ENCODE measurements at places on chromosomes 13 and 19.

GRCh38 chr13:21383090-21383489 is 76.0 kb downstream of the ZDHHC20 start:
- DNase-seq, result no peak

DNA sequence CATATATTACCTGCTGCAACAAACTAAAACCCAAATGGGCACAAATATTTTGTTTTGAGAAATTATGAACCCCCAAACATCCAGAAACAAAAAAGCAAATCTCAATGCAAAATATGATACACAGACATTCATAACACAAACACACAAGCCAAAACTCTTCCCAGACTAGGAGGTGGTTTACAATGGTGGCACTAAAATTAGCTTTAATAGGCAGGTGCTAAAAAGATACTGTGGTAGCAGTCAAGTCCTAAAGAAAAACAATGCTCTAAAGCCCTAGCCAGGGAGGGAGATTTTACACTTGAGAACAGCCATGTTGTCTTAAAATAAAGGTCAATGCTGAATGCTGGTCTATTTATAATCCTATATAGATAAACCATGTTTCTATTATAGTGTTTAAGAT is 65.0 kb downstream of the DOCK9 start:
- no peak for DNase-seq

- no peak for DNase-seq
Observed at GRCh38 chr19:20273951-20274570, 107.0 kb downstream of the ZNF486 start.

DNA sequence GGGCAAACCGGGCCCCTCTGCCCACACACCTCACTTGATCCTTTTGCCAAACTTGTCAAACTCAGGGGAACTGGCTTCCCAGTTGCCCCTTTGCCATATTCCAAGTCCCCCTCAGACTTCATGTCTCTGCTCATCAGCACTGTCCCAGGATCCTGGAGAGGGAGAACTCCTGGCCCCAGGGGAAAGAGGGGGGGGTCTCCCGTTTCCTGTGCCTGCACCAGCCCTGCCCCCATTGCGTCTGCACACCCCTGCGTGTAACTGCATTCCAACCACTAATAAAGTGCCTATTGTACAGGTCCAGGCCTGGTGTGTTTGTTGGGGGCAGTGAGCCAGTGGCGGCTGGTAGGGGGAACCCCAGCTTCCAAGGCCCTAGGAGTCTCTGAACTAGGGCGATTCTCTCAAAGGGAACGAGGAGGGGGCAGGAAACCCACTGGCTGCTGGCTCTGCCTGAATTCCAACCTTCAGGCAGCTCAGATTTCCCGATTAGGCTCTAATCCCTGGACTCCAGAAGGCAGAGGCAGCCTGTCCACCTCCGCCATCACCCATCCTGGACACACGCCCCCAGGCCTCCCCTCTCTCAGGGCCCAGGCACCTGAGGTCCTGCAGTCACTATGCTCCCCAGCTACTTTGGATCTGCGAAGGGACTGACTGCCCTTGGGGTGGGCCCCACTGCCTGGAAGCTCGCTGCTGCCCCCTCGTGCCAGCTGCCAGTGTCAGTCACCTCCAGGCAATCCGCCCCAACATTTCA is 9.7 kb upstream of the ILF3 start:
- peak; percentile 82 for DNase-seq

DNA sequence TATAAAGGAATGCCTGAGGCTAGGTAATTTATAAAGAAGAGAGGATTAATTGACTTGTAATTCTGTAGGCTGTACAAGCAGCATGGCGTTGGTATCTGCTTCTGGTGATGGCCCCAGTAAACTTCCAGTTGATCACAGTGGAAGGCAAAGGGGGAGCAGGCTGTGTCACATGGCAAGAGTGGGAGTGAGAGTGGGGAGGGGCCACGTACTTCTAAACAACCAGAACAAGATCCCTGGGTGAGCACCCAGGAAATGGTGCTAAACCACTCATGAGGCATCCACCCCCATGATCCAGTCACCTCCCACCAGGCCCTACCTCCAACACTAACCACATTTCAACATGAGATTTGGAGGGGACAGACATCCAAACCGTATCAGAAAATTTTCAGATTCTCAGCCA is 3.0 kb upstream of the RNF113B start:
- DNase-seq, result no peak

GRCh38 chr13:110150384-110151101 is 156.4 kb downstream of the COL4A1 start:
- no peak for DNase-seq

GRCh38 chr19:8412783-8413628 is at the start of gene MARCHF2:
Gene MARCHF2, plus strand, starts transcription at chr19:8413305. Its CDS starts 8,536 bp downstream, at chr19:8421841.
- peak; percentile 90 for DNase-seq

DNA sequence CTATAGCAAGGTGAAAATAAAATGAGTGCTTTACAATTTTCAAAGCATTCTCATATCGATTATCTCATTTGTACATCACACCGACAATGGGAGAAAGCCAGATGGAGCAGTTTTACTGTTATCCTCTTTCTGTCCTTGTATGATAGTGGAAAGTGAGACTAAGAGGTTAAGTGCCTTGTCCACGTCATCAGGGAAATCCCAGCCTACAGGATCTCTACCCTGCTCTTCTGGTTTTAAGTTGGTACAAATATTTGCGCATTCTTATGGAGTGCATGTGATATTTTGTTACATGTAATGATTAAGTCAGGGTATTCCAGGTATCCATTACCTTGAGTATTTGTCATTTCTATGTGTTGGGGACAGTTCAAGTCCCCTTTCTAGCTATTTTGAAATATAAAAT is 12.4 kb upstream of the ENOX1 start:
- DNase-seq, result no peak

- no peak for DNase-seq
Observed at GRCh38 chr13:111336666-111337065, 16.2 kb downstream of the TEX29 start.

GRCh38 chr13:112333756-112334543 is 42.2 kb upstream of the SPACA7 start:
- no peak for DNase-seq

GRCh38 chr19:12208221-12208620 is 45.3 kb downstream of the ZNF136 start:
- DNase-seq, result no peak

DNA sequence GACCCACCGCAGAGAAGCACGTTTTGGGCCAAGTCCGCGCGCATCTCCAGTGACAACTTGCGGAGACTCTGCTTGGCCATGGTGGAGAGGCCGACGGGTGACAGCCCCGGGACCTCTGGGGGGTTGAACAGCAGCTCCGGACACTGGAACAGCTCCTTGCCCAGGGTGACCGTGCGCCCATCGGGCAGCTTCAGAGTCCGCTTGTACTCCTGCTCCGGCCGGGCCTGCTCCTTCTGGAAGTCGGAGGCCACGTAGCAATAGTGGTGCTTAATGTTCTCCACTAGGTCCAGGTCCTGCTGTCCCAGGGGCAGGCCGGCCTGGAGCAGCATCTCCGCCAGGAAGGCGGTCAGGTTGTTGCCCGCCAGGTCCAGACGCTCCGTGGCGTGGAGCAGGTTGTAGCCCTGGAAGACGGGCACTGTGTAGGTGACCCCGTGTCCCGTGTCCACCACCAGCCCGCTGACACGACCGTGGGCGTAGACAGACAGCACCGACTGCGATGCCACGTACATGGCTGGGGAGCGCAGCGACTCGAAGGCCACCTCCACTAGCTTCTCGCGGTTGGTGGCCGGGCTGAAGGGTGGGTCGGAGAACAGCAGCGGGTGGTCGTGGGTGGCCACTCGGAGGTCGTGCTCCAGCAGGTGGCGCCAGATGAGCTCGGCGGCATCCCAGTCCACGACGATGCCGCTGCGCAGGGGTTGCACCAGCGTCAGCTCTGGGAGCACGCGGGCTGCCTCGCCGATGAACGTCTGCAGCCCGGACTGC is 743 bp downstream of the ACTL9 start:
- no peak for DNase-seq

DNA sequence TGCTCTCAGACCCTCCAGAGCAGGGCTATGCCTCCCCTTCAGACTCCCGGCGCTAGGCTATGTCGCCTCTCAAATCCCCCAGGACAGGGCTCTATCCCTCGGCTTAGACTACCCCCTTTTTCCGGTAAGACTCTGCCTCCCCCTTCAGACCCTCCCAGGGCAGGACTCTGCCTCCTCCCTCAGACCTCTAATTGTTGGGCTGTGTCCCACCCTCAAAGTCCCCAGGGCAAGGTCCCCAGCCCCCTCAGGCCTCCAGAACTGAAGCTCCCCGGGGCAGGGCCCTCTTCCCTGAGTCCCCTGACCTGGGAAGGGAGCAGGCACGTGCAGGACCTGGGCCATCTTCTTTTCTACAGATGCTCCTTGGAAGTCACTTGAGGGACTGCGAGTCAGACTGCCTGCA is 3.2 kb downstream of the KANK2 start:
- DNase-seq, result no peak

- DNase-seq, result peak; percentile 94
Observed at GRCh38 chr19:17260842-17261325, 3.7 kb downstream of the USHBP1 start.

- DNase-seq, result peak; percentile 69
Observed at GRCh38 chr19:49106648-49107135, 7.5 kb upstream of the LIN7B start.

GRCh38 chr19:24140099-24140498 is 53.1 kb downstream of the ZNF254 start:
- no peak for DNase-seq

GRCh38 chr19:275958-276646 is 15.1 kb downstream of the PLPP2 start:
- no peak for DNase-seq

DNA sequence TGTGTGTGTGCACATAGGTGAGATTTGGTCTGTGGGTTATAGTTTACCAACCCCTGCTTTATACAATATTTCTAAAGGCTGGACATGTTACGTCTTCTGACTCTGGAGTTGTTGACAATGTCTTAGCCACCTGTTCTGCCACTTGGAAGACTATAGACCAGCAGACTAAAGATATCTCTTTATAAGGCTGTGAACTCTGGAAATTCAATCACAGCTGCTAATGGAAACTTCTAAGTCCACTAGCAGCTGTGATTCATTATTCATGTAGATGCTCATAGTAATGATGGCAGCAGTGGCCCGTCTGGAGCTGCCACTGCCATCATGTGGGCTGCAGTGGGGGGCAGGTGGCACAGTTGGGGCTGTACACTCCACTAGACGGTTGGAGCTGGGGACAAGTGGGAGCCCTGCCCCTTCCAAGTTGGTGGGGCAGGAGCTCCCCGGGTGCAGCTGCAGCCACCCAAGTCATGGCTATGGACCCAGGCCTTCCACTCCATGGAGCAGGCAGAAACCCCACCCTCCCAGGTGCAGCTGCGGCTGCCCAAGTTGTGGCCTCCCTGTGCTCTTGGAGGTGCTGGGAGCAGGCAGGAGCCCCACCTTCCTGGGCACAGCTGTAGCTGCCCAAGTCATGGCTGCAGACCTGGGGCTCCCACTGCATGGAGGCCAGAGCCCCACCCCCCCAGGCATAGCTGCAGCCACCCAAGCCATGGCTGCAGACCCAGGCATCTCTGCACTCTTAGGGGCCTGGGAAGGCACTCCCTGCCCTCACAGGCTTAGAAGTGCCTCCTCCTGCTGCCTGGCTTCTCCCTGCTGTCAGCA is 8.8 kb downstream of the IGFL4 start:
- no peak for DNase-seq

DNA sequence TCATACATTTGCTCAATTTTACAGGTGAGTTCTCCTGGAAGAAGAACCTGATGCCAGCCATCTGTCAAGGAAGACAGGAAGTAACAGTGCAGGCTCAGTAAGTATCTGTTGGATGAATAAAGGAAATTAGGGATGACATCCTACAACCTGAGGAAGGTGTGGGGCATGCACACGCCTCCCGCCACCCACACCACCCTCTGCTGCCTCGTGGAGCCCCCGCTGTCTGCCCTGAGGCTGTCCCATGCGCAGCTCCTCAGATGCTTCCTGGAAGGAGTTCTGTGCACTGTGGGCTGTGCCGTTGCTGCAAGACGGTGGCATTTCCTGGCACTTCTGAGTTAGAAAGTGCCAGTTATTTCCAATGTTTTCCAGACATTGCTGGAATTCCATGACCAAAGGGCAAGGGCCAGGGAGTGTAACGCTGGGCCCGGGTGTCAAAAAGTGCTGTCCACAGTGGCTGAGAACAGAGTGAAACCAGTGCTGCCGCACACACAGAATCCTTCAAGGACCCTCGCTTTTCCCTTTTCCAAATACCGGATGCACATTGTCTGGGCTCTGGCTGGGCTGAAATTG is 4.2 kb upstream of the TEX29 start:
- DNase-seq, result no peak

DNA sequence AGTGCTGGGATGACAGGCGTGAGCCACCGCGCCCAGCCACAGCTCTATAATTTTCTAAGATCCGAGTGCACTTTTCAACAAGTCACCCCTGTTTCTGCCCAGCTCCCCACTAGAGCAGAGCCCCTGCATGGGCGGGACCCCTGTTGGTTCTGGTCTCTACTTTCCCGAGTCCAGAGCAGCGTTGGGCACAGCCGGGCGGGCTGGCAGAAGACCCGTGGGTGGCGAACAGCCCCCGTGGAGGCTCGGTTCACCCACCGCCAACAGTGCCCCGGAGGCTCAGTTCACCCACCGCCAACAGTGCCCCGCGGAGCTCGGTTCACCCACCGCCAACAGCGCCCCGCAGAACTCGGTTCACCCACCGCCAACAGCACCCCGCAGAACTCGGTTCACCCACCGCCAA is 40.8 kb downstream of the ADPRHL1 start:
- DNase-seq, result no peak

DNA sequence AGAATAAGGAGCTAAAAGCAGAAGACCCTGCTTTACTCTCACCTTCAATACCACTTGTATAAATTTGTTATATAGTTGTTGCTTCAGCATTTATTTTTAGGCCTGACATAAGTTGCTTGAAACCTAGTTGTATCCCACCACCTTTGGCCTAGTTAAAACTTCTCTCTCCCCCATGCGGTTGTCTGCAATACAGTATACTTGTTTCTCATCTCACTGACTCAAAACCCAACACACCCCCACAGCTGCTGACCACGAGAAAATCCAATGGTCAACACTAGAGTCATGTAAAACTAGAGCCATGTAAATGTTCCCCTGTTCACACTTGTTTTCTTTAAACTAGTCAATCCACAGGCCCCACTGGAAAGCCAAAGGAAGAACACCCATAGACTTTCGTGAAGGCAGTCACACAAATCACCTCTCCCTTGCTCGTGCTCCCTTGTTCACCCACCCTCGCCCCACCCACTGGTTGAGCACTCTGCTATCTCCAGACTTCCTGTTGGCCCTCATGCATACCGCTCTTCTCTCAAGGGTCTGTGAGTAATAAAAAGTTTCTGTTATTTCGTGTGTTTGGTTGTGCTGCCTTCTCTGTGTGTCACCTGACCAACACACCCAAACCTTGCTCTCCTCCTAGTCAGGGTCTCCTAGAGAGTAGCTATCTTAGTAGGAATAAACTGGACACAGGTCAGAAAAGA is 12.9 kb upstream of the CCDC169 start:
- DNase-seq, result no peak

DNA sequence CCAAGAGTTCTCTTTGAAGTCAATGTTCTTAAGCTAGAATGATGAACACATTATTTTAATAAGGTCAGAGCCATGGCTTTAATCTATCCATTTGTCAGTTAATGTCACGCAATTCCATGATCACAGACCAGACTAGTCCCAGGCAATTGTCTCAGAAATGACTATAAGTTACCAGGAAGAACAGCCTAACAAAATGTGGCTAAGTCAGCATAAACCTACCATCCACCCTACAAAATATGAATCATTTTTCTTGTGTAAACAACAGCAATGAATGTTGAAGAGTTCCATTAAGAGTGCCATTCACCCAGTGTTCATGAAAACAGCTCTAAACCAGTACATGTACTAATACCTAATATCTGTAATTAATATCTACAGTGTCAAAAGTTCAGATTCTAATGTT is 127.5 kb downstream of the KCTD12 start:
- no peak for DNase-seq

All from KBM-7 (cell line).